ENCODE measurements at places on chromosomes 2 and 18.

- no peak for DNase-seq
Observed at GRCh38 chr2:46684661-46685060, 205.3 kb downstream of the TMEM247 start.

DNA sequence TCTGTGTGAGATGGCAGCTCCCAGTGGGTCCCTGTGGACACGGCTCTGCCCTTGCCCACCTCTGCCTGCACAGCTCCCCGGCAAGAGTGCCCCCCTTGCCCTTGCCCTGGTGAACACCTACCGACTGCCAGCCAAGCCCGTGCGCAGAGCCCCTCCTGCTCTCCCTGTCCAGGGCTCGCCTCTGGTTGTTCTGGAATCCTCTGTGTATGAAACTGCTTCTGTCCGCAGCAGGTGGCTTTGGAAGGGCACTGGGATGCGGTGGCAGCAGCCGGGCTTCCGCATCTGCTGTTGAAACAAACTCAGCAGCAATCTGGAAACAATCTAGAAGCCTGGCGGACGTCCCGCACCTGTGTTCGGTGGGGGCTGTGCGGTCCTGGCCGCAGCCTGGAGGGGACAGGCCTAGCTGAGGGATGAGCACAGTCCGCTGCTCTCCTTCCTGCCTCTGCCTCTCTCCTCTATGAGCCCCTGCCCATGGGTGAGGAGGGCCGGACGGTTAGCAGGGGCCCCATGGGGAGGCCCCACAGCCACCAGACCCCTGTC, 34.0 kb upstream of the KLF11 start:
- no peak for DNase-seq

GRCh38 chr18:22858121-22858520, 75.0 kb upstream of the RBBP8 start:
- no peak for DNase-seq

GRCh38 chr18:30487962-30488361, 554.6 kb downstream of the DSC3 start:
- DNase-seq, result no peak

- DNase-seq, result no peak
Observed at GRCh38 chr2:240439698-240440151, 4.3 kb downstream of the GPC1 start.

- DNase-seq, result no peak
Observed at GRCh38 chr2:152347076-152347475, 12.1 kb downstream of the FMNL2 start.

- DNase-seq, result no peak
Observed at GRCh38 chr2:64582774-64583340, 58.7 kb downstream of the AFTPH start.

- no peak for DNase-seq
Observed at GRCh38 chr18:50830544-50830943, 10.7 kb upstream of the MRO start.

DNA sequence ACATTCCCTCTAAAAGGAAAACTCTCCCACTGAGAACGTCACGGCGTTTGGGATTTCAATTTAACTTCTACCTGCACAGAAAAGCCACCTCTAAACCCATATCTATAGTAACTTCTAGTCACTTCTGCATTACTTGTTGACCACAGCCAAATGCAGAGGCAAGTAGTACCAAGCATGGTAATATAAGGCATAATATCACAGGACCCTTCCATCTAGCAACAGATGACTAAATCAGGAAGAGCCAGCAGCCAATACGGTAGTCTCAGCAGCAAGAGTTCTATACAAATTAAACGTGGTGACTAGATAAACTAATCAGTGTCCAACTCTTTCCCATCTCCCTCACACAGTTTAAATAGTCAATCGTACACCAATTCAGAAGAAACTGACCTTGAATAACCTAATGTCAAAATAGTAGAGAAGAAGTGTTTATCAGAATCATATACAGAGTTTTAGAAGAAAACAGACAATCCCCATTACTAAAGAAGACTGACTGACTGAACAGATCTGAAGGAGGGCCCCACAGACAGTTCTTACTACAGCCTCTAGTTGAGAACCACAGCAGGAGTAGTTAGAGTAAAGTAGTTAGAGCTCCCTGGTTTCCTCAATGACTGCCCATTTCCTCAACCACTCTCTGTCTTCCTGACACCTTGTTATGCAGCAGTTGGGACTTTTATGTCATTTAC, 30.0 kb downstream of the MEMO1 start:
- DNase-seq, result no peak

GRCh38 chr2:64267699-64268098, 123.5 kb upstream of the PELI1 start:
- DNase-seq, result no peak

- DNase-seq, result no peak
Observed at GRCh38 chr18:7256618-7257425, 25.9 kb downstream of the LRRC30 start.

DNA sequence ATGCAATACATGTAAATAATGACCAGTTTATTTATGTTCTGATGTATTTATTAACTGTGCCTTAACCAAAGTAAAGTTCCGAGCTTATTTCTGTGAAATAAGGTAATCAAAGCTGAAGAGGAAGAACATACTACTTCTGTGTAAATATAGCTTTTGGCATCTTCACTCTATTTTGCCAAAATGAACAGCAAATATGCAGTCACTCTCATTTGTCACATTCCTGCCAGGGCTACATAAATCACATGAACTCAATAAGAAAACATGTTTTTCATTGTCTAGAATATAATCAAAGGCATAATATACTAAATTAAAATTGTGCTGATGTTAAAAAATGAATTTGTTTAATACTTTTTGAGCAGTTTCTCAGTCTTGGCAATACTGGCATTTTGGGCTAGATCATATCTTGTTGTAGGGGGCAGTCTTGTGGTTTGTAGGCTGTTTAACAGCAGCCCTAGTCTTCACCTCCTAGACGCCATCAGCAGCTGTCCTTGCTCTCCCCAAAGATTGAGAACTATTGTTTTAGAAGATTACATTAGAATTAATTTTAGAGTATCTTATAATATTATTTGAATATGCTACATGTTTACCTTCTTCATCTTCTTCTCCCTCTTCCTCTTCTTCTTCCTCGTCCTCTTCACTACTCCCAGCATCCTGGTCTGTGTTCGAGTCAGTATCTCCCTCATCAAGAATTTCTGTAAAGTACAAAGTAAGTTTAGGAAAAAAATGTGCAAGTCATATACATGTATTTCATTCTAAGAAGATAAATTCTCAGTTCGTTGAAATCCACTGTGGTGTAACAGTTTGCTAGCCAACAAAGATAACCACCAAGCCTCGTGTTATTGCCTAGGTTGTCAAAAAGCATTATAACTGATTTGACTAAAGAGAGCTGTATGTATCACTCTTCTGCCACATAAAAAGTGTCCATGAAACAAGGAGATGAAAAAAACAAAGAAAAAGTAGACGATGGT, 41.5 kb downstream of the CWC22 start:
- DNase-seq, result no peak

DNA sequence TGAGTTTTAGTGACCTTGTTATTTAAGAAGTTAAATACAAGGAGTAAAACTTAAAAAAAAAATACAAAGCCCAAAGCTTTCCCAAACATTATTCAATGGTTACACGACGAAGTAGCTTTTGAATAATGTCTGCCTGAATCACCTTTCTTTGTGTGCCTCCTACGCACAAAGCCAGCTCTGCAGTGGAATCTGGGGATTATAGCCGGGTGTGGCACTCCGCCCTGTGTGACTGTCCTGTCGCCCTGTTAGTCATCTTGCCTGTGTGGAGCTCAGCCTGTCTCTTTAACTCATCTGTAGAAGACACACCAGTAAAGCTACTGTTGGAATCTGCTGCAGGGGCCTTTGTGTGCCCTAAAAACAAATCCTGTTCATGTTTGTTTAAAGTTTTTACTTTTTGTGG, 79.4 kb upstream of the TCF7L1 start:
- DNase-seq, result no peak

GRCh38 chr2:219573166-219573565, 1.1 kb downstream of the INHA start:
- no peak for DNase-seq

- no peak for DNase-seq
Observed at GRCh38 chr2:12895017-12895416, 178.3 kb downstream of the TRIB2 start.

DNA sequence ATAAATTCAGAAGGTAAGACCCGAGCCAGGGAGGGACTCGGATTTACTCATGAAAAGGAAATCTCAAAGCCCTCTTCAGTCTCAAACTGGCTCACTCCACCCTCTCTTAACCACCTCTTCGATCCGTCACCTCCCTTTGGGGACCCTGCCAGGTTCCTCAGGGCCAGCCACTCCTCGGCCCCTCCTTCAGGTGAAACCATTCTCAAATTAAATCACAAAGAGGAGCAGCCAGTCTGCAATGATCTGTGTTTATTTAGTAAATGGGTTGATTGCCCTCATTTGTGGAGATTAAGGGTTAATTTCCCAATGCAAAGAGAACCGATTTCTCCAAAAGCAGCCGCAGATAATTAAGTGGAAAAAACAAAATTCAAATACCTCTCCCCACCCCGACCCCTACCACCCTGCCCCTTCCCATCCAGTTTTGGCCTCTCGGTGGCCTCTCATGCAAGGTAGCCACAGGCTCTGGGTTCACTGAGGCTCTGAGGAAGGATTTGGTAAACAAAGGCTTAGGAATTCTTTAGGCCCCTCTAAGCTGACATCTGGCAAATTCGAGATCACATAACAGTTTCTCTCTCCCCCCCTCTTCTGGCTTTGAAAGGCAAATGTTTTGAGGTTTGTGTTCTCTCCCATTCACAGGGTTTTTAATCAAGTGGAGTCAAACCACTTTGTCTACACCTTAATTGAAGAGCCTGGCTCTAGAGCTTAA, 10.3 kb upstream of the FZD7 start:
- no peak for DNase-seq

DNA sequence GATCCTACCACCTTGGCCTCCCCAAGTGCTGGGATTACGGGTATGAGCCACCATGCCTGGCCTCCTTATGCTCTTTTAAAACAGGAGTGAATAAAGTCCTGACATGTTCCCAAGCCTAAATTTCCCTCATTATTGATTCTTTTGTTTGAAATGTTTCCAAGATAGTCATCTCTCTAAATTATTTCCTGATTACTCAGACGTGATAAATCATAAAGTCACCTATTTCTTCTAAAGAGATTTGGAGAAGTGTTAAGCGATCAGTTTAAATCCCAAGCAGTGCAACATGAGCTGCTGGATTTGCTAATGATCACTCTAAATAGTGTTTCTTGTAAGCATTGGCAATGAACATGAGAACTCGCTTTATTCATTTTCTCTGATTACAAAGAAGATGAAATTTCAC, 51.8 kb downstream of the PMAIP1 start:
- DNase-seq, result no peak

- DNase-seq, result no peak
Observed at GRCh38 chr2:154603682-154604081, 94.8 kb upstream of the KCNJ3 start.

DNA sequence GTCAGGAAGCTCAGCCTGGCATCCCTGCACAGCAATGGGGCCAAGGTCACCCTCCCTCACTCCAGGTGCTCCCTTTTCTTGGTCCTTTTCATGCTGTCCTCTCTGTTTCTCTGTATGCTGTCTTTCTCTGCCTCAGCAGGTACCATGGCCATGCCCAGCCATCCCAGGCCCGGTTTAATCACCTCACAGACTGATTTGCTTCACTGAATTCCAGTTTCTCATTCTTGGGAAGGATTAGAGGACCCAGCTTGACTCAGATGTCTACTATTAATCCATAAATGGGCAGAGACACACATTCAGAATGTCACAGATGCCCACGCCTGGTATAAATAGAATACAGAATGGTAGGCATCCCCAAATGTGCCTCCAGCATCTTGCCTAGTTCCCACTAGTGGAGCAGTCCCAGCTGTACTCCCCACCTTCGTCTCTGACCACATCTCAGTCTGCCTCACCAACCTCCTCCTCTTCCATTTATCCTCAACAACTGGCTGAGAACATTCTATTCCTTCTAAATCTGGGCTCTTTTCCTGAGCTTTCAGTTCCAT, 14.2 kb upstream of the L3MBTL4 start:
- DNase-seq, result no peak

DNA sequence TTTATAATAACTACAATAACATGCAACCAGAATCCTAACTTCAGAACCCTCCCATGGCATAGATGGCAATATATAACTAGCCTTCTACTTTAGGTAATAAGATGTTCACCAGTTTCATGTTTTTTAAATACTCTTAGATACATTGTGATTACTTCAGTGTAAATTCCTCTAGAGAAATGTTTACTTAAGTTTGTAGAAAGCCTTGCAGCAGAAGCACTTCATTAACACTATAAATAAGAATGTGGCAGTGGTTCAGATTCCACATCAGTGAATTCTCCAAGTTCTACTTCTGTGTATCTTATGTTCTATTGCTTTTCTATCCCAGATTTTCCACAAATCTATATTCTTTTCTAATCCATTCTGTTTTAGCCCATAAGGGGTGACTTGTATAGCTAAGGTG, 1.2 kb upstream of the RAD51AP2 start:
- no peak for DNase-seq

DNA sequence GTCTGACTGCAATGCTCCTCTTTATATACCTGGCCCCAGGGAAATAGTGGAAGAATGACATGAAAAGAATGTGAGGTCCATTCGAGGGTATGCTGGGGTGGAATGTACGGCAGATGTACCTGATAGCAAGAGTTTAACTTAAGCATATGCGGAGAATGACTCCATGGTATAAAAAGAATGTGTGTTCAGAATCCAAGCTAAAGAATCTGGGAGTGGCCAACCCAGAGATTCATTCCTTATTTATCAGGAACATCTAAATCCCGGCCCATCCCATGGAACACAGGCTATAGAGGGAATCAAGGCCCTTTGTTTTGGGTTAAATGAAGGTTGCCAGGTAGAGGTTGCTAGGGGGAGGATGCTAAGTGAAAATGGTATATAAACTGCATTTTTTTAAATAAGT, 150.0 kb downstream of the ZNF385B start:
- DNase-seq, result no peak

- DNase-seq, result no peak
Observed at GRCh38 chr2:230217424-230217823, 2.4 kb downstream of the SP110 start.

DNA sequence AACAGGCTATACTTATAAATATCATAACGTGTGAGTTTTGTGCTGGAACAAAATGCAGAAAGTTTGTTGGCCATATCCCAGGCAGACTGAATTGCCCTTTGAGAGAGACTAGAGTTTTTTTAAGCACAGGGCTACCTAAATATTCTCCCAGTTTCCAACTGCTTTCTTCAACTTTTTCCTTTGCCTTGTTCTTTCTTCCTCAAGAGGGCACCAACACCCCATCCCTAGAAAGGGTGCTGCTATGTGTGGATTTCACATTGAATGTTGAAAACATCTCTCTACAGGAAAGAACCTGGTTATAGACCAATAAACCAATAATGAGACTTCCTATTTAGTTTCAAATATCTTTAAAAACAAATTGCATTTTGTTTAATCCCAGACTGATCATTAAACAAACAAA, 87.9 kb downstream of the ICOS start:
- DNase-seq, result no peak

DNA sequence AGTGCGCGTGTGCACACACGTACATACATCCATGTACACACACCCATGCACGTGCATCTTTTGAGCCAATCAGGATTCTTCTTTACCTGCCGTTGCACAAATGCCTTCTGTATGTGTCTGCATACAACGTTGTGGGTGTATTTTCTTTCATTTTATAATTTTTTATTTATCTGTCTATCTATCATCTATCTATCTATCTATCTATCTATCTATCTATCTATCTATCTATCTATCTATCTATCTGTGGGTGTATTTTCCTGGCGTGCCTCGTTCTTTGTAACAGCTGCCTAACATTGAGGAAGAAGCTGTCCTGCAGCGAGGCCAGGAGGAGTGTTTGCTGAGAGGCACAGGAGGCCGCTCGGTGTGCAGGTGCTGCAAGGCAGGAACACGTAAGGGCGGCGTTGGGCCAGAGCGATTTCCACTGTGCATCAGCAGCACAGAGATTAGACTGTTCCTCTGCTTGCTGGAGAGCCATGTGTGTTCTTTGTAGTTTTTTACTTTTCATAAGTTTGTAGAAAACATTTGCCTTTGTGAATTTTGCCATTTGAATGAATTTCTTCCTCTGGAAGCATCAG, 84.4 kb downstream of the DGKD start:
- no peak for DNase-seq
